ENCODE measurements at places on chromosomes 2 and 18.

GRCh38 chr18:9890196-9890595 lies 4.4 kb downstream of the TXNDC2 start:
- DNase-seq: no peak

DNA sequence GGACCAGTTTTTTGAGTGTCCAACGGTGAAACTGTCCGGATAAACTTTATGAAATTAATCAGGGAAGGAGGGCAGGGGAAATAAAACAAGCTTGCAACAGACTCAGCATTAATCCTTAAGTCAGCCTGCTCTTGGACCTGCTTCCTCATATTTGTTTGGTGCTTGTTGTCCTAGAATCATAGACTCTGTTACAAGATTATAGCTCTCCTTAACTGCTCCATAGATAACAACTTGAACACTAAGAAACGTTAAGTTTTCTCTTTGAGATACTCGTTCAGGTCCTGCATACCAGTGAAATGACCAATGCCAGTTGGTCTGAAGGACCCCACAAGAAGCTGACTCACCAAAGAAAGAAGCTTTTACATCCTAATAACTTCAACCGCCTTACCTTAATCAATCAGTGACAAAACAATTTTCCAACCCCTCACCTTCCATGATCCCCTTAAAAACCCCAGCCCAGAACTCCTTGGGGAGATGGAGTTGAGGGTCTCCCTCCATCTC lies 493.2 kb downstream of the PID1 start:
- no peak for DNase-seq

- no peak for DNase-seq
These were observed 51.7 kb downstream of the MCFD2 start for GRCh38 chr2:46863882-46864281.

DNA sequence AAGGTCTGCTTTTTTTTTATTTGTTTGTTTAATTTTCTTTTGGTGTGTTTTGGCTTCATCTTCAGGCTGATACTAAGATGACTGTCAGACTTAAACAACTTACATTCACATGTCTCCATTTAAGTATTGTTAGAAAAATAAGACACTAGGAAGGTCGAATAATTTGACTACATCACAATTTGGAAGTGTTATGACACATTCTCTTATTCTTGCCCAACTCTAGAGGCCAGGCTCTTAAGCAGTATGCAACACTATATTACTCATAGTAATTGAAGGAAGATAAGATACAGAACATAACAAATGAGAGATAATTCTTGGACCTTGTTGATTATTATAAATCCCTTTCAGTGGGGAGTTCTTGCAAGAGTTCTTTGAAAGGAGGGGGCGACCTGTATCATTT lies 295.3 kb upstream of the COL3A1 start:
- DNase-seq: no peak

DNA sequence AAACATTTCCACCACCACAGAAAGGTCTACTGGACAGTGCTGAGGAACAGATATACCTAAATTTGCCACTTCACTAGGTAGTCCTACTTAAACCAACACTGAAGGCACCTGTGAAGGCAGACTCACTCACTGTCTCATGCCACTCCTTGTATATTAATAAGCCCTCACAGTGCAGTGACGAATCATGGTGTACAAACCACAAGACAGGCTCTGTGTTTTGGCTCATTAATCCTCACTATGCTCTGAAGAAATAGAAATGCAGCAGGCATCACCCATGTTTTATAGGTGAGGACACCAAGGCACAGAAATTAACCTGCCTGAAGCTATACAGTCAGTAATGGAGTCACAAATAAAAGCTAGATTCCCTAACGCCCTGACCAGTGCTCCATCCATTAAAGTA lies 44.3 kb downstream of the BARD1 start:
- DNase-seq: no peak

DNA sequence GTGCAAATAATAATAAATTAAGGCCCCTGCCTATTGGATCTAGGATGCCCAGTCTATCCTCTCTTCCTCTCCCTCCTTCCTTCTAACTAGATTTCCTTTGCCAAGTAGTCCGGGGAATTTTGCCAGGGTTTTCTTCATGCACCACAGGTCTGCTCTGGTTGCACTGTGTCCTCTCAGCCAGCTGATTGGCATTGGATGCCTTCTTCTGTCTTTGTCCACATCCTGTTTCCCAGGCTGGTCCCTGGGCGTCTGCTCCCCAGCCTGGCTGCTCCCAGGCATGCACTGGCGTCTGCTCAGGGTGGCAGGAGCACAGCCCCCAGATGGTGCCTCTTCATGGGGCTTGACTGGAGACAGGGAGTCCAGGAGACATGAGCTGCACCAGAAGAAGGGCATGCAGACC lies 66.4 kb downstream of the GALR1 start:
- no peak for DNase-seq

DNA sequence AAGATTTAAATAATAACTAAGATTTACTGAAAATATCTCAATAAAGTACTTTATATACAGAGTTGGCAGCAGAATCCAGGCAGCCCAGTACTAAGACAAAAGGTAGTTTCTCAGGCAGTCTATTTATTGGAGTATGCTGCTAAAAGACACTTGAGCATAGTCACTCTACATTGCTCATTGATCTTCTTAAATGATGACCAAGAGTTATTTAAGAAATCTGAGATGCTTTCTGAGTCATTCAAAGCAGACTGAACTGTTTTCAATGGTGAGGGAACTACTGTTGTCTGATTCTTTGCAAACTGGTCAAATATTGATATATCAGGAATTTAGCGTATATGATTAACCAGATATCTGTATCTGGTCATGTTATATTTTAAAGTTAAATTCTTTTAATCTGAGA lies 133.6 kb downstream of the PHLPP1 start:
- no peak for DNase-seq

DNA sequence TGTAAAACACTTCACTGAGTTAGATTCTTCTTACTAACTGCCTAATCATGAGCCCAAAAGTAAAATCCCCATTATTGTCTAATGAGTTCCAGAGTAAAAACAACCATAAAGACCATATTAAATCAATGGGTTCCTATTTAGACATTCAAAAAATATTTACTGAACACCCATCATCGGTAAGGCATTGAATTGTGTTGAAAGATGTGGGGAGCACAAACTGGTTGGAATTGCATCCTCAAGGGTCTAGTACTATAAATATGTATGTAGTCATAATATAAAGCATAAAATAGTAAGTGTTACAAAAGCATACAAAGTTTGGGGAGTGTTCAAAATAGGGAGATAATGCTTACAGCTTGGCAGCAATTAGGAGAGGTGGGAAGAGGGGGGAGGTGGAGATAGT lies 3.0 kb upstream of the MARCHF4 start:
- no peak for DNase-seq

DNA sequence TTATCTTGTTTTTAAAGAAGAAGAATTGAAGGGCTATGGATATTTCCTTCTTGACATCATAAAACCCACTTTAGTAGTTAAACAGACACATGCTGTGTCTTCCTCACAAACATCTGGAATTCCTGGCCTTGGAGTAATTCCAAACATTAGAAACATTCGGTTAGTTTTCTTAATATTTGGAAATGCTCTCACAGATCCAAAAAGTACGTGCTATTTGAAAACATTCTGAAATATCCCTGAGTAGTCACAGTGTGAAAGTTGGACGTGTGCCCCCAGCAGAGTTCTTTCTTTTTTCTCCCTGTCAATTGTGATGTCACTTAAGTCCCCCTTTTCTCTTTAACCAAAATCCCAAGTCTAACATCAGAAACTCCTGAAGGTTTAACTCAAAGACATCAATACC lies 91.3 kb downstream of the ANTXR1 start:
- no peak for DNase-seq

DNA sequence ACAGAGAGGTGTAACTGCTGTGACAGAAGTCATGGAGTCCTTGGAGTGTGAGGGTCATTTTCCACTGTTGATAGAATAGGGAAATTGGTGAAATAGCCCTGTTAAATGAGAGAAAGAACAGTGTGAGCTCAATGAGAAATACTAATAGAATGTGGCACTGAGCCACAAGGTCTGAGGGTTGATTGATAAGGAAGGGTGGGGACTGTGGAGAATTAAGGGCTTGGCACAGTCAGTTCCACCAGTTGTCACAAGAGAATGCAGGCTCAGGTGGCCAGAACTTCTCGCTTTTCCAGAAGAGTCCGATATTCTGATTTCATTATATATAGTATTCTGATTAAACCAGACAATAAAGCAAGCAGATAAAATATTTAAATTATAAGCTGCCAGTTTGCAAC lies 9.1 kb upstream of the IL1RN start:
- no peak for DNase-seq

GRCh38 chr2:83238111-83238510 lies 1221.0 kb downstream of the SUCLG1 start:
- DNase-seq: no peak

DNA sequence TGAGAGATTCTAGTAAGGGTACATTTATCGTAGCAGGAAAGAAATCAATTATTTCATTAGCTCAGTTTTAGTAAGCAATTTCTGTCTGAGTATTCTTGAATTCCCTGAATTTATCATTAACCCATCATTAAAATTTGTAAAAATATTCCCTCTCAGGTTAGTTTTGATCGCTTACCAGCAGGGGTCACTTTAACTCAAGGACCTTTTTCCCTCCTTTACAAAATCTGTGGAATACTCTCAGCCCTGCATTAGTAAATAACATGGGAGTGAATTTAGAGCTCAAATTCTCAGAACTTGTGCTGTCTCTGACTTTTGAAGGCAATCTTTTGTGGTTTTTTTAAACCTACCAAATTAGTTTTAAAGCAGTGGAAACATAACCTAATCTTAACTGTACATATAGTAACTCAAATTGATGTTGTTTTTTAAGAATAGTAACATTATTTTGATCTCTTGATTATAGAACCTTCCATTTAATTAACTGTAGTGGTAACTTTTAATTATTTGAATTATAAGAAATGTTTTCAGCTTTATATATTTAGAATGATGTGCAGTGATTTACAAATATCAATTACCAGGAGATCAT lies 97.2 kb downstream of the AGPS start:
- DNase-seq: no peak

- no peak for DNase-seq
These were observed 48.2 kb downstream of the PLA2R1 start for GRCh38 chr2:160014227-160014626.

- no peak for DNase-seq
These were observed 148.7 kb downstream of the AGAP1 start for GRCh38 chr2:235642446-235643098.

DNA sequence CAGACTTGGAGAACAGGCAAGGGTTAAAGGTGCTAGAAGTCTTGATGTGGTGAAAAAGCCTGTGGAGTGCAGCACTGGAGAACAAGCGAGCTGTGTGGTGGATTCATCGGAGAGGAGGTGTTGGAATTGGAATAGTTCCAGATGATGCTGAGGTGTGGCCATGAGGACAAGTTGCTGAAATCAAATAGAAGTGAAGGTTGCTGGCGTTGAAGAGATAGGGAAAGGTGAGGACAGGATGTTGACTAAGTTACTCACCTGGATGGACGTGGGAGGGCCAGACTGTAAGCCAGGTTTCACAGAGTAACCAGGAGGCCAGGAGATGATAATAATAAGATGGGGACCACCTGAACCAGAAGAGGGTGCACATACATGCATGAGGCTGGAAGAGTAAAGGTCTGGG lies 173.4 kb downstream of the DIS3L2 start:
- DNase-seq: no peak

DNA sequence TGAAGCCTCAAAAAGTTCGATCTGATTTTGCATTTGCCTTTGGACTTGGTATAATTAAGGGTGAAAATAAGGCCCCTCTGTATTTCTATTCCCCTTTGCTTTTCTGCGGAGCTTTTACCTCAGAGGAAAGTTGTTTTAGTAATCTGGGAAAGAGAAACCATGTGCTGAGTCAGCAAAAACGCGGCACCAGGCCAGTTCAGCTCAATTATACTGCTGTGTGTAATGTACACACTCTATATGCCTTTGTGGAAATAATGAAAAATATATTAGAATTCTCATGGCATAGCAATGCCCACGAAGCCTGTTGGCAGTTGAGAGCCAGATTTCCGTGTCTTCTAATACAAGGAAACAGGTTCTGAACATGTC lies 161.9 kb upstream of the SIX2 start:
- DNase-seq: no peak

DNA sequence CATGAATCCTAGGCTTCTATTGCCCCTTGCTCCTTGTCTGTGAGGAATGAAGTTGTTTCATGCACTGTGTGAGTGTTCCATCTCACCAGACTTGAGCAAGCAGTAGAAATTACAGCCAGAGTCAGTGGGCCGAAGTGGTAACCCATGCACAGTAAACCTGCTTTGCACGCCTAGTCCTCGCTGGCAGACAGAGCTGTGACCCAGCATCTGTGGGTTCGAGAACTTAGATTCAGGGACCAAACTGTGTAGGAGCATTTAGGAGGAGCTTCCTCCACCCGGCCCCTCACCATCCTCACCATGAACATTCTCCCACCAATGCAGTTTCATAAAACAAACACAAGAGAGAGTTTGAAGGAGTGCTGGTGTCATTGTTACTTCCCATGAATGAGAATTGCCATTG lies 21.6 kb upstream of the TEX51 start:
- DNase-seq: no peak

- DNase-seq: no peak
These were observed 39.7 kb downstream of the DYNC1I2 start for GRCh38 chr2:171726847-171727450.

DNA sequence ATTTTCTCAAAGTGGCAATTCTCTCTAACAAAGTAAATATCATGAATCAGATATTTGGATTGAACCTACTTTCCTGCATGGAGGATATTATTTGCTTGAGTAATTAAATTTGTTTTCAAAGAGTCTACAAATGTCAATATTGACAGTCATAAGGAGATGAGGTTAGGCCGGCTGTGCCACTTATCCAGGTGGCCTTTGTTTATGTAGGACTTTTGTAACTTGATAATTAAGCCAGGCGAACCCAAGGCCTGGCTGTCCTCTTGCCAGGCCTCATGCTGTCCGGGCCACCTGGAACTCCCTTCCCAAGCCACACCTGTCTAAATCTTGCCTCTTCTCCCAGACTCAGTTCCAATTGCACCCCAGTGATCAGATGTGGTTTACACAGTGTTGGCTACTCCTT lies 255.2 kb downstream of the ACKR3 start:
- DNase-seq: no peak

DNA sequence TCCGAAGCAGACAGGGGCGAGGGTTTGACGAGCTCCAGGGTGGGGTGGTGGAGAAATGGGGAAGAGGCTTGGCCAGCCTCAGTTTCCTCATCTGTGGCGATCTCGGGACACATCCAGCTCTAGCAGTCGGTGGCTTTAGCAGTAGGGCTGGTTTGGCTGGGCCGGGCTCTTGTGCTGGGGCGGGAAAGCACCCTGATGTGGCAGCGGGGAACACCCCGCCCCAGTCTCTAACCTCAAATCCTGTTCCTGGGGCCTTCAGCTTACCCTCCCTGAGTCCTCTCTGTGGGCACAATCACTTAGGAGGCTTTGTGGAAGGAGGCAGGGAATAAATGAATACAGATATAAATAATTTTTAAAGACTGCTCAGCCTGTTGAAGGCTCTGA lies 26.5 kb upstream of the MCFD2 start:
- DNase-seq: peak; percentile 49

GRCh38 chr18:56162311-56163265 lies 475.8 kb downstream of the TXNL1 start:
- no peak for DNase-seq

DNA sequence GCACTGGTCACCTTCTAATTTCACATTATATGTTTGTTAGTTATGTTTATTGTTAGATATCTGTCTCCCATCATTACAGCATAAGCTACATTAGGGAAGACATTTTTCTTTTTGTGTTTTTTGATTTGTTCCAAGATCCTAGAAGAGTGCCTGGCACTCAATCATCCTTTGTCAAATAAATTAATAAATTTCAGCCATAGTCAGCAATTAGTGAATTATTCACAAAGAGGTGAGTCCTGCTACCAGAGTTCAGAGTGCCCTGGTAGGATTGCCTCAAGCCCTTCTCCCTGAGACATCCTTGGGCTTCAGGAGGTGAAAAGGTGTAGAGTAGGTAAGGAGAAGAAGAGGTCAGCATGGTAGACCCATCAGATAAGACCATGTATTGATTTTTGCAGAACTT lies 186.2 kb upstream of the CTAGE1 start:
- DNase-seq: no peak

Measured in stimulated activated CD8-positive, alpha-beta memory T cell treated with anti-CD3 and anti-CD28 coated beads, Interleukin-12 subunit alpha, Interleukin-12 subunit beta, amount 100 ng/mL, for 1 hour (primary cell).